ENCODE measurements at places on chromosomes 11 and 22.

- no peak for DNase-seq
These were observed 98.4 kb downstream of the EXT2 start for GRCh38 chr11:44193856-44194255.

DNA sequence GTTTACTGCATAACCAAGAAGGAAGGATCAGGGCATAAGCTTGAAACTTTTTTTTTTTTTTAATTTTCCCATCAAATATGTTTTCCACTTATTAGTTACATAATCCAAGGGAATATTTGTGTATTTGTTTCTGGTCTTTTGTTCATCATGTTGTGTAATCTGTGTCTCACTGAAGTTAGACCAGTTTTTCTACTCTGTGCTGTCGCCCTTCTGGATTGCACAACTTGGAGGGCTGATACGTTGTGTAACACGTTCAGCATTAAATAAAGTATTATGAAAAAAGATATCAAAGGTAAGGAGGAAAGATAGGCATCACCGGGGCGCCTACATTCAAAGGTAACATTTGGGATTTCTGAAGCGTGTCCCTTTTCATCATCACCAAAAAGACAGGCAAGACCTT, 3.3 kb upstream of the E2F8 start:
- DNase-seq = no peak

- no peak for DNase-seq
These were observed 9.5 kb upstream of the FTH1 start for GRCh38 chr11:61976813-61977475.

DNA sequence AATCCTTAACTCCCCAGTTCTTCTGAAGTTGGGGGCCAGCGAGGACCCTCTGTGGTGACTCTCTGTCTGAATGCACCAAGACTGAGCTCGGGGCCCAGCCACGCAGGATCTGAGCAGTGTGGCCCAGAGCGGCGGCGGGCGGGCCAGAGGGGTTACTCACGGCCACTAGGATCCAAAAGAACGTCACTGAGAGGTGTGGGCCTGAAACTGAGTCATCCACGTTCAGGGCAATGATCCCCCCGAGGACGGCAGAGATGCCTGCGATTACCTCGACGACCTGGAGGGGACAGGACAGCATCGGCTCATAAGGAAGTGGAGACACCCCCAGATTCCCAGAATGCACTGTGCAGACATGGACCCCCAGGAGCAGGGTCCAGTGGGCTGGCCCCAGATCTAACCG, 11.2 kb downstream of the MLC1 start:
- DNase-seq = no peak

GRCh38 chr22:37746366-37747079, 49.7 kb downstream of the TRIOBP start:
- DNase-seq = no peak

GRCh38 chr11:640021-640706, 3.1 kb downstream of the DRD4 start:
- DNase-seq = no peak

DNA sequence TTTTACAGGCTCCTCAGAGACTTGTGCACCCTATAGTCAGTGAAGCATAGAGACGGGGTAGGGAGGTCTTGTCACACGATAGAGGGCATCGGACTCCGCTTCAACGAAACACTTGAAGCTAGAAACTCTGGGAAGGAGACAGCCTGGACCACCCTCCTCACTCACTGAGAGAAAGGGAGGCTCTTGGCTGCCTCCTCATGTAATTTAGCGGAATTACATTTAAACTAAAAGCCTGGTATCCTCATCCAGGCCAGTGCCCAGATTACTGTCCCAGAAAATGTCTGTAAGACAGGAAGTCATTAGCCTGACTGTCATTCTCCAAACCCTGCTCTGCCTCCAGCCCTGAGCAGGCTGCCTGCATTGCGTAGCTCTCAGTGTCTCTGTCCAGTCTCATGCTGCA, 36.0 kb downstream of the TTLL1 start:
- DNase-seq = no peak

- no peak for DNase-seq
These were observed 81.2 kb upstream of the SPON1 start for GRCh38 chr11:13881226-13881905.

- DNase-seq = no peak
These were observed 18.9 kb downstream of the SGSM1 start for GRCh38 chr22:24824915-24825314.

DNA sequence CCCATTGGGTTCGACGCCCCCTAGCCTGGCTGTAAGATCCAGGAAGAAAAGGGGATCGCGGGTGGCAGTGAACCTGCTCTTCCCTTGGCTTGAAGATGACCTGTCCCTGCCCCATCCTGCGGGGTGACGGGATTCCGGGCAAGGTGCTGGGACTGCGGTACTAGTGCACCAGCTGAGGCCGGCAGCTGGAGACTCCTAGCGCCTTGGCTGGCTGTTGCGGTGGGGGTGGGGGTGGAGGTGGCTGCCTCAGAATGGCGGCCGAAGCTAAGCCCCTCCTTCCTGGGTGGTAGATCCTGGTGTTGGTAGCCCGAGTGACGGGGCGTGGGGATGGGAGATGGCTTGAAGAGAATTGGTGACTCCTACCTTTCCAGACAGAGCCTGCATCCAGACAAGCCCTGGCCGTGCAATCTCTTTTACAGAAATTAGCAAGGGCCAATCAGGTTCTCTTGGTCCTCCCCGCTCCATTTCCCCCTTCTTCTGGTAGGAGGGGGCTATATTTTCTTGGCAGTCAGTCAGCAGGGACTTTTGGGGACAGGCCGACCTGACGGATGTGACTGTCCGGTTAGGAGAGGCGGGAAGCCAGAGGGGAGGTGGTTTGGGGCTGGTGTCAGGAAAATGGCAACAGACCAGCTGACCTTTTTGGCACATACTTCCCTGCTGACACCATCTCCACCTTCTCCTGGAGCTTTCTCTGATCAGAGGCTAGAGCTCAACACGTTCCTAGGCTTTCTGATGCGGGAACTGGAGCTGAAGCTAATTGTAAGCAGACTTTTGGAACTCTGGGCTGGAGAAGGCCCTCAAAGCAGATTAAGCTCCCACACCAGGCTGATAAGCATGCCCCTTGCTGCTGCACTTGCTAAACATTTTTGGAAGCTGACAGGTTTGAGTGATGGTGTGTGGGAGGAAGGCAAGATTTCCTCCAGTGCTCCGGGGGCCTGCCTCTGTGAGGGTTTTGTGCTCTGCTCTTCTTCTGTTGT, 2.0 kb downstream of the NAV2 start:
- no peak for DNase-seq

- no peak for DNase-seq
These were observed 59.0 kb upstream of the CD82 start for GRCh38 chr11:44506375-44507016.

- DNase-seq = no peak
These were observed 6.2 kb upstream of the PIM3 start for GRCh38 chr22:49954354-49954753.

DNA sequence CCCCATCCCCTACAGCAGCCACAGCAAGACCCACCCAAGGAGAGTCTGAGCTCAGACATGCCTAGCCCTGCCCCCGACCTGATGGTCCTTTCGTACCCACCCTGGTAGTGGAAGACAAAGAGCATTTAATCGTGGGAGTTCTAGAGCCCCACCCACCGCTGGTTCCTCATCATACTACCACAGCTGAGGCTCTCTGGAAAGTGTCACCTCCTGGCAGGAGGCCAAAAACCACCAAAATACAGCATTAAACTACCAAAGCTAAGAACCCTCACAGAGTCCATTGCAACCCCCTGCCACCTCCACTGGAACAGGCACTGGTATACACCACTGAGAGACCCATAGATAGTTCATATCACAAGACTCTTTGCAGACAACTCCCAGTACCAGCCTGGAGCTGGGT, 311.1 kb downstream of the TENM4 start:
- DNase-seq = no peak

- DNase-seq = no peak
These were observed 86.5 kb upstream of the CARD18 start for GRCh38 chr11:105226091-105226490.

- DNase-seq = no peak
These were observed 186.4 kb upstream of the ZBED5 start for GRCh38 chr11:11044137-11044855.

- DNase-seq = no peak
These were observed 11.5 kb upstream of the ANO1 start for GRCh38 chr11:70066628-70067027.

GRCh38 chr11:2484576-2485125, 39.8 kb downstream of the KCNQ1 start:
- no peak for DNase-seq

- no peak for DNase-seq
These were observed 20.8 kb downstream of the VPS37C start for GRCh38 chr11:61140416-61140815.

DNA sequence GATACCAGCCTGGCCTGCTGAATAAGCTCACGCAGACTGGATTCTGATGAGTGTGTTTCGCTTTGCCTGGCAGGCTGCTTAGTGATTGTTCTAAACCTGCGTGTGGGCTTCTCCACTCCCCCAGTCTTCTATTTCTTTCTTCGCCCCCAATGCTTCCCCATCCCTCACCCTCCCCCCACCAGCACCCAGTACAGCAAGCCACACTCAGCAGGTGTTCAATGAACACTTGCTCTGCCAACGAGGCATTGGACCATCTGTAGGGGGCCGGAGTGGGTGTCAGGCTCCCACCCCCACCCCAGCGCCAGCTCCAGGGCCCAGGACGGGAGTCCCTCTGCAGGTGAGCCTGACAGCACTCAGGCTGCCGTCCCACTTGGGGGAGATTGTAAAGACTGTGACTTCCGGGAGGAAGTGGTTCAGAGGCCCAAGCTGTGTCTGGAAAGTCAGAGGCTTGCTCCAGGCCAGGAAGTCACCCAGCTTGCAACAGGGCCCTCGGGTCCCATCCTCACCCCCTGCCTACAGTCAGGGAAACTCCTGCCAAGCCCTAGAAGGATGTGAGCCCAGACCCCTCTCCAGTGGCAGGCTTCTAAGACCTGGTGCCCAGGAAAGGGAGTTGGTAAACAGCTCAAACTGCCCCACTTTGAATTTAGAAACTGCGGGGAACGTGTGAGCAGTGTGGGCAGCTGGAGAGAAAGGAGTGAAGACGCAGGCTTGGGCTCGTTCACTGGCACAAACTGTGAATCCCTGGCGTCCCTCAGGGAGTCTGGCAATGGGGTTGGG, 66.3 kb upstream of the PRDM11 start:
- DNase-seq = no peak

- no peak for DNase-seq
These were observed 127.8 kb downstream of the TEAD1 start for GRCh38 chr11:12801976-12802375.

GRCh38 chr11:93209466-93209865, 11.7 kb upstream of the SLC36A4 start:
- DNase-seq = no peak

DNA sequence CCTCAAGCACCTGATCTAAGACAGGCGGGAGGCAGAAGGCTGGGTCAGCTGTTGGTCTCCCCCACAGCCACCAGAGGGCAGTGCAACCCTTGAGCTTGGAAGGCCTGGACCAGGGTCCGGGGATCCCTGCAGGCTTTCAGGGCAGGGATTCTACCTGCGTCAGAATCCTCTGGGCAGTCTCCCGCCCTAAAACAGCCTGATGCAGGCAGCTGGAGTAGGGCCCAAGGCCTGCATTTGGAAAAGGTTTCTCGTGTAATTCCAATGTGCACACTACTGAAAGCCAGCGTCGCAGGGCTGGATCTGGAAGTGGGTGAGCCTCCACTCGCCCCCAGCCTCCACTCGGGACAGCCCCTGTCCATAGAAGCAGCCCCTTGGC, 31.8 kb downstream of the BID start:
- DNase-seq = peak; percentile 44

- no peak for DNase-seq
These were observed 85.1 kb downstream of the KIRREL3 start for GRCh38 chr11:126915430-126915829.

- DNase-seq = no peak
These were observed 72.5 kb upstream of the ZBED5 start for GRCh38 chr11:10930224-10930971.

DNA sequence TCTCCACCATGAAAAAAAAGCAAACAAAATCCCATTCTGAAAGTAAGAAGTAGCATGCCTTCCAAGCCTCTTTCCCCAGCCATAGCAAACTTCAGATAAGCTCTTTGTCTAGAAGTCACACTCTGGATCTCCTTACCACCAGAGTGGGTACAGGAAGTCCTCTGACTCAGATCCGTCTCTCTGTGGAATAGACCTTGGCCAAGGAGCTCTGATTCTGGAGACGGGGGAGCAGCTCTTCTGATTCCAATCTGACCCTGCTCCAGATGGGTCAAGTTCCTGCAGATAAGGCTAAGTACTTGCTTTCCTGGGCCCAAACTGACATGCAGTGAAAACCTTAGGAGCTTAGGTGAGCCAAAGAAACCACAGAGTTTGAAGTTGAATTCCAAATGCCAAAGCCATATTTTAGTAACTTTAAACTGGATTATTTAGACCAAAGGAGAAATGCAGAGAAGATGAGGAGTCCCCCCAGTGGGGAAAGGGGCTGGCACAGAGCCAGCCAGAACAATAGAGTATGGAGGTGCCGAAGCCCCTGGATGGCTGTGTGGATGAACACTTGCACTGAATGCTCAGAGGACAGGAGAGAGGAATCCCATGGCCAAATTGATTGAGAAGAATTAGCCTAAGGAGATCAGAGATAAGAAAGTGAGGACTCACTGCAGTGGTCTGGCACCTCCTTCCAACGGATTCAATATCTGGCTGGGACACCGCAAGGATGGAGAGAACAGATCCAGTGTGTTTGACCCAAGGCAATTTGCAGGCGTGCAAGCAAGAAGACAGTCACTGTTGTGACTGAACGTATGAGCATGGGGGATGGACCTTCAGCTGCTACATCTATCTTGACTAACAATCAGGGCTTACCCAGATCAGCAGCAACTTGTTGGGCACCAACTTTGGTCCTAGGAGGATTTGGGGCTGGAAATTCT, 54.9 kb downstream of the ENDOD1 start:
- no peak for DNase-seq

- DNase-seq = no peak
These were observed 21.3 kb upstream of the PIK3IP1 start for GRCh38 chr22:31313366-31314147.

- no peak for DNase-seq
These were observed 417.1 kb downstream of the CTTN start for GRCh38 chr11:70815485-70815832.

DNA sequence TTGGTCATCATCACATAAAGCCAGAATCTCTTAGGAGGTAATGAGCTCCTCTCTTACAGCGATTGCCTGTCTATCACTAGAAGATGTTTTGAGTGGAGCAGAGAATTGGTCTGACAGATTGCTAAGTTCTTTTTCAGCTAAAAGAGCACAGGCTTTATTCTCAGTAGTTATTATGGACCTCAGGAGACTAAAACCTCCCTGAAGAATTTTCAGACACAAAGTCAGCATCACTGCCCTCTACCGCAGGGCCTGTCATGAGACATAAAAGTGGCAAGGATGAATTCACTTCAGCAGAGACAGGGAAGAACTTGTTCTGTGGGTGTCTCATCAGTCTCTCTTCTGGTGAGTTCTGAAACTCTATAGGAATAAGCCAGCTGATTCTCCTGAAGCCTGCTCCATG, at the start of gene OR51I2:
TSS of gene OR51I2 (plus strand) at position 301 of the 400 bp plus-strand sequence. CDS start 4,166 bp downstream, outside the sequence.
- no peak for DNase-seq

All from NCI-H1048 (cell line).